ENCODE measurements at places on chromosomes 6 and 20.

DNA sequence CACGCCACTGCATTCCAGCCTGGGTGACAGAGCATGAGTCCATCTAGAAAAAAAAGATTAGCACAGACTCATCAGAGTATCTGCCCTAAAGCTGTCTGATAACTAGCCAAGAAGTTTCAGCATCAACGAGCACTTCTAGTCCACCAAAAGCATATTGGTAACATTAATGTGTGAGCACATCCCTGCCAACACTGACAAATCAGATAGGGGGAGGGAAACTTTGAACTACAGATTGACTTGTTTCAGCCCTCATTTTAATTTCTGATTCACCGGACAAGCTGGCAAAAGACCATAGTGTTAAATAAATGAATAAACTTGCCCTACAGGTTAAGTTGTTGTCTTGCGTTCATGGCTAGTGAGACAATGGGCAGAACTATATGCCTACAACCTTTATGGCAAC is 7.7 kb upstream of the SEC63 start:
- DNase-seq: no peak

GRCh38 chr20:48597521-48598302 is 230.1 kb downstream of the PREX1 start:
- no peak for DNase-seq

DNA sequence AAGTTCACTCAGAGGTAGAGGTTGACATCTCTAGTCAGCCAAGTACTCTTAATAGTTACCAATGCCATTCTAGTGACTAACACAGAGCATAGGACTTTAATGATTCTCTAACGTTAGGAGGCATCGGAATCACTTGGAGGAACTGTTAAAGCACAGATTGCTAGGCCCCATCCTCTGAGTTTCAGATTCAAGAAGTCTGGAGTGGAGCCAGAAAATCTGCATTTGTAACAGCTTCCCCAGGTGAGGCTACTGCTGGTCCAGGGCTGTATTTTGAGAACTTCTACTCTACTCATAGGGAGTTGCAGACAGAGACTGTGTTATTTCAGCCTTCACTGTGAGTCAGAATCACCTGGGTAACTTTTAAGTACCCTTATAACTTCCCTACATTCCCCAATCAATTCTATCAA is 5.7 kb downstream of the LMBRD1 start:
- no peak for DNase-seq

DNA sequence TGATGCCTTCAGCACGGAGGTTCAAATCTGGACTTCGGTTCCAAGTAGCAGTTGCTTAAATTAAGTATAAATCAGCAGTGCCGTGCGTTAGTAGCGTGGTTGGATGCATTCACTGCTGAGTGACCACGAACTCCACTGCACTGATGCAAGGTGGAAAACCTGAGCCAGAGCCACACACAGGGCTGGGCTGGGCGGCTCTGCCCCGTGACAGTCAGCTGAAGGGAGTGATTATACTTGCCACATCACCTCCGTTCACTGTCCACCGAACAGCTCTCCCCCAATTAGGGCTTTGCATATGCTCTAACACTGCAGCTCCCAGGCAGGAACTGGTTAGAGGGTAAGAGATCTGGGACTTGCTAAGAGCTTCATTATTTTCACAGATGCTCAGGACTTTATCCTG is 22.2 kb downstream of the PPP1R3G start:
- no peak for DNase-seq

DNA sequence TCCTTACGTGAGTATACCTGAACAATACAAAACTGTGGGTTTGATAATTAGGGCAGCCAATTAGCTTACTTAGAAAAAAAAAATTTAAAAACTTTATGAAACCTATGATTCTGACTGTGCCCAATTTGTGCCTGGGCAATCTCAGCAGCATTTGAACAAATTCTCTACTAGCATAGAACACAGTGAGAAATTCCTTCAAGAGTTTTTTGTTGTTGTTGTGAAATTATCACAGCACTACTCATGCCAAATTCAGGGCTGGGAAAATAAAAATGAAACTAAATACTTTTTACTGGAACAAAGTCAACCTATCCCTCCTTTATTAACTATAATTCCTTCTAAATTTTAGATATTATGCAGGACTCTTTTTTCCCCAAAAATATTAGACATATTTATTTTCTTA is 42.9 kb downstream of the POU3F2 start:
- DNase-seq: no peak

DNA sequence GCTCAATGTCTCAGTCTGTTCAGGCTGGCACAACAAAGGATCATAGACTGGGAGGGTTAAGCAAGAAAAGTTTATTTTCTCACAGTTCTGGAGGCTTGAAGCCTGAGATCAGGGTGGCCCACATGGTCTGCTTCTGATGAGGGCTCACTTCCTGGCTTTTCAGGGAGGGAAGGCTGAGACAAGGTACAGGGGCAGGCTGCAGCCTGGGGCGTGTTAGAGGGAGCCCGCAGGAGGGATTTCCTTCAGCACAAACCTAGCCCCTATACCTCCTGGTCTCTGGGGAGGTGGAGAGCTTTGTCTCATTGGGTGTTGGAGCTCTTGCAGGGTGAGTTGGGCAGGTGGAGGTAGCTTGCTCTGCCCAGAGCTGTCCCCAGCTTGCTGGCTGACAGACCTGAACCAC is 81.1 kb upstream of the GPR6 start:
- DNase-seq: no peak

DNA sequence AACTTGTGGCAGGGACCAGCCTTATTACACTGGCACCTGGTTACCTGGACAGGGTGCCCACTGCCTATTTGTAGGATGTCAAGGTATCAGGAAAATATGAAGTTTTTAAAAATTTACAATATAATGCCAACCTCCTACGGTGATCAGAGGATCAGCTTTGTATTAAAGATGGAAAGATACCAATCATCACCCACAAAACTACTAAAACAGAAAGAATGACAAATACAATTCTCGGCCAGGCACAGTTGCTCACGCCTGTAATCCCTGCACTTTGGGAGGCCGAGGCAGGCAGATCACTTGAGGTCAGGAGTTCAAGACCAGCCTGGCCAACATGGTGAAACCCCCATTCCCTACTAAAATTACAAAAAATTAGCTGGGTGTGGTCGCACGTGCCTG is 18.4 kb upstream of the PRND start:
- DNase-seq: no peak

GRCh38 chr6:169121013-169121412 is 132.6 kb downstream of the THBS2 start:
- DNase-seq: no peak

- no peak for DNase-seq
Measured at GRCh38 chr20:661474-662270, 8.7 kb upstream of the SRXN1 start.

- DNase-seq: no peak
Measured at GRCh38 chr6:36769676-36770499, 69.4 kb downstream of the CPNE5 start.

GRCh38 chr20:933029-933428 is 16.9 kb upstream of the ANGPT4 start:
- DNase-seq: no peak

DNA sequence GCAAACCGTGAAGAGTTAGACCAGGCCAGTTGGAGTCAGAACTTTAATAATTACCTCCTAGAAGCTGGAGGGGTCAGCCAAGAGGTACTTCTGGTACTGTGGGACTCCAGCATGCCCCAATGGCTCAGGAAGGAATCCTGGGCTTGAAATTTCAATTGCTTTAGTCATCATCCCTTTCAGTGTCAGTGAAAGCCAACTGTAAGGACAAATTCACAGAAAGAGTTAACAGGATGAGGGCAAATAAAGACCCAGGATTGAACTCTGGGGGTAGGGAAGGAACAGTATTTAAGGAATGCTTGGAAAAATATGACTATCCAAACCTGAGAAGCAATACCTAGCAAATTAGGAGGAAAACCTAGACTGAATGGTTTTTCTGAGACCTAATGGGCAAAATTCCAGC is 735.1 kb upstream of the MARCKS start:
- DNase-seq: no peak

- no peak for DNase-seq
Measured at GRCh38 chr6:9520417-9521151, 894.3 kb downstream of the TFAP2A start.

- no peak for DNase-seq
Measured at GRCh38 chr20:10910535-10911178, 236.9 kb upstream of the JAG1 start.

GRCh38 chr6:41359617-41360313 is 24.4 kb downstream of the NCR2 start:
- DNase-seq: no peak
